ENCODE measurements at places on chromosomes 4 and X. TPM values are rescaled to one million over a fixed set of nuclear protein-coding genes. Genes with fewer than 3 reads are reported as not detected.

- no peak for DNase-seq
Observed at GRCh38 chr4:123843137-123843536, 446.5 kb downstream of the SPRY1 start.

DNA sequence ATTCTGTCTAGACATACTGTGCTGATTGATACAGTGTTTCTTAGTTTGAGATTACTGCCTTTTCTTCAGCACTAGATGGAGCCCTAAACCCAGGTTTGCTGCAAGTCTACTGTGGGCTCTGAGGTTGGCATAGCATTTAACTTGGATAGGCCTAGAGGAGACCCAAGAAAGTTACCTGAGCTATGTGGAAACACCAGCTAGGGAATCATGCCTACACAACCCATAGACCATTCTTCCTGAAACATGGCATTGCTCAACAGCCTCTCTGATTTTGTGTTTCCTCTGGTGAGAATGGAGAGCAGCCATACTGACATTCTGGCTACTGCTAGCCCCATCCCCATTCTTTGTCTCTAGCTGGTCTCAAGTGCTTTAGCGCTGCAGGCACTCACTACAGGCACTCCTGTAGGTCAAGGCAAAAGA is 287.7 kb upstream of the PCDH18 start:
- DNase-seq, result peak; percentile 64

DNA sequence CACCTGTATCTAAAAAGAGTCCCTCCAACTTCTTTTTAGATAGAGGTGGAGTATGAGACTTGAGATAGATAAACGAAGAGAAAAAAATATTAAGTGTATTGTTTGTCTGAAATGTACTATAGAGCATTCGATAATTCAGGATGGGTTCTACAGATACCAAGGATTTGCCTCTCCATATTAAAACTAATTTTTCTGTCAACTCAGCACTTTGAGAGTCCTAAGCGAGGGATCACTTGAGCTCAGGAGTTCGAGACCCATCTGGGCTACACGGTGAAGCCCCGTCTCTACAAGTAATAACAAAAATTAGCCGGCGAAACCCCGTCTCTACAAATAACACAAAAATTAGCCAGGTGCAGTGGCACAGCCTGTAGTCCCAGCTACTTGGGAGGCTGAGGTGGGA is 1.5 kb downstream of the DNAAF6 start:
- DNase-seq, result no peak

- DNase-seq, result no peak
Observed at GRCh38 chr4:139050446-139050845, 34.9 kb downstream of the NOCT start.

- no peak for DNase-seq
Observed at GRCh38 chr4:158671665-158671914, at the start of gene C4orf46. C4orf46 (minus strand) TSS chr4:158671887; CDS start chr4:158671801, 86 bp downstream.

DNA sequence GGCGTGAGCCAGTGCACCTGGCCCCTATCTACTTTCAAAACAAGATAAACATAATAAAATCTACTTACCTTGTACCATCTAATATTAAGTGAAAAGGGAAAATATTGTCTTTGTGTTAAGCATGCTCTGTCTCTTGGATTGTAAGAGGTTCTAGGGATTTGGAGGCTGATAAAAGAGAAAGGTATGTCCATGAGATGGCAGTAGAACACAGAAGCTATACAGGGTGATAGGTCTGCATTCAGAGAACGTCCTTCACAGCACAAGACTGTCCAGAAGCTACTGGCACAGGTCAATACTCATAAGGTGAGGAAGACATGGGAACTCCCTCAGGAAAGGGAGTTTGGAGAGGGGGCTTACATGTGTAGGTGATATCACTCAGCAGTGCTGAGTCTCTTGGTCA is 135.5 kb downstream of the TMEM47 start:
- DNase-seq, result peak; percentile 6

GRCh38 chr4:175540151-175540550 is 271.9 kb downstream of the GPM6A start:
- no peak for DNase-seq

DNA sequence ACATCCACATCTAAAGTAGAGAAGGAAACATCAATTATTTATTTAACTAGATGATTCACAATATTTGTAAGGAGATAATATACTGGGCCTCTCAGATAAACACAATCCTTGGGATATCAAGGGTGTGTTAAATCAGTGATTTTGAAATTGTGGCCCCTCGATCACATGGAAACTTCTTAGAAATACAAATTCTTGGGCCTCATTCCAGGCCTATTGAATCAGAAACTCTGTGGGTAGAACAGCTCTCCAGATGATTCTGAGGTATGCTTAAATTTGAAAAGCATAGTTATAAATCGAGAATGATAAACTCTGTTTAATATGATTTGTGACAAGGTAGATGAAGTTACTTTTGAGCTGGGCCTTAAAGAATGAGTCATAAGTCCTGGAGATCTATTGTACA is 64.3 kb upstream of the GPR174 start:
- peak; percentile 14 for DNase-seq

- no peak for DNase-seq
Observed at GRCh38 chrX:13697976-13698375, 9.0 kb downstream of the RAB9A start.

DNA sequence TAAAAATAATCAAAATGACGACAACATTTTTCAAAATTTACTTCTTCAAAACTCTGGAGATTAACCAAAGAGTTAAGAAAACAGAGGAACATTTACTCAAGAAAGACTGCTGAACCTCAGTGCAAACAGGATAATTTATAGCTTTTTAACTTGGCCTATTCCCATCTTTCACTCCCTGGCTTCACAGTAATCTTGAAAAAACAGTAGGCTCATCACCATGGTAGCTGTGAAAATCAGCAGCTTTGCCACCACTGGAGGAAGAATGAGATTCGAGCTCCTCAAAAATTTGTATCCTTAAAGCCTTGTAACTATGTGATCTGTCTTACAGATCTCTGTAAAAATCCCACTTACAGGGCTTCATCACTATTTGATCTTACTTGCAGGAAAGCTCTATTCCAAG is 447.7 kb upstream of the CTSO start:
- DNase-seq, result no peak

DNA sequence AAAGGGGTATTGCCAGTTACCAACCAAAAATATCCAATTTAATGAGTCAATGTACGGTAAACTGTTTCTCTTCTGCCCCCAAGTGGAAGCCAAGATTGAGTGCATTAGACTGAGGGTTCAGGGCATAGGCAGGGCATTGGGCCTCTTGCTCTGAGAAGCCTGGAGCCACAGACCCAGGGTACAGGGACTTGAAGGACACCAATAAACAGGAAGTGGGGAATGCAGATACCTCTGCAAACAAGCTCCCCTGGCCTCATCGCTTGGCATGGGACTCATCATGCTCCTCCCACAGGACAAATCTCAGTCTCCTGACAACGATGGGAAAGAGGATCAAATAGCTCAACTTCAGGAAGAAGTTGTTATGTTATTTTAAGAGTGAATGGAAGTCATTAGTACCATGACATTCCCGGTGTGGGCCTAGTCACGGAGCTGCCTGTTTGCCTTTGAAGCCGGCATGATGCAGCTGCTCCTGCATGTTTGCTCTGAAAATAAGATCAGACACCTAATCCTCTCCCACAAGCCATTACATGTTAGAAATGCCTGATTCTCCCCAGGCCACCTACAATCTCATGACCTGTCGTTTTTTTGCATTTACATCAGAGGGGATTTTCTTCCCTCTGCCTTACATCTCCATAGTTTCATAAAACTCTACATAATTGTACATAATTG is 224.2 kb downstream of the RCHY1 start:
- peak; percentile 19 for DNase-seq

GRCh38 chrX:110056419-110056818 is 53.5 kb downstream of the TMEM164 start:
- DNase-seq, result no peak

The FAM53A gene
- total RNA-seq, result 15.3 TPM

Measured in GM23248 (cell line).